ENCODE measurements at places on chromosomes 13 and 19.
A peak's percentile ranks its signal among the peaks of the same experiment; 100 is the strongest.

- no peak for DNase-seq
Measured at GRCh38 chr13:48214519-48215121, 18.4 kb upstream of the ITM2B start.

- DNase-seq, result no peak
Measured at GRCh38 chr13:69796256-69796655, 311.4 kb upstream of the ATXN8OS start.

- DNase-seq, result no peak
Measured at GRCh38 chr13:51347099-51347498, 7.6 kb downstream of the SERPINE3 start.

DNA sequence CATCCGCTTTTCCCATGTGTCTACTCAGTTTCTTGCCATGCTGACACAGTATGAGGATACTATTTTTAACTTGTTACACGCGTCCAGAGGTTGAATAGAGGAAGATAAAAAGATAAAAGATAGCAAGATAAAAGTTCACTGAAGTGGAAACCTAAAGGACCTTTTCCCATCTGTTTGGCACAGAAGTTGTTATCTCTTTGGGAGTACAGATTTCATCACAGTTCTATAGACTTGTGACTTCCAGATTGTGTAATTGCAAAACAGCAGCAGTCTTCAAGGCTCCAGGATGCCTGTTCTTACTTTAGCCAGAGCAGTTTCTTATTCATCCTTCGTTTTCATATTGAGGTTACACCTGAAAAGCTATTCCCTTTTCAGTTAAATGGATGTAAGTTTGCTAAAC lies 369.2 kb downstream of the GPC5 start:
- no peak for DNase-seq

DNA sequence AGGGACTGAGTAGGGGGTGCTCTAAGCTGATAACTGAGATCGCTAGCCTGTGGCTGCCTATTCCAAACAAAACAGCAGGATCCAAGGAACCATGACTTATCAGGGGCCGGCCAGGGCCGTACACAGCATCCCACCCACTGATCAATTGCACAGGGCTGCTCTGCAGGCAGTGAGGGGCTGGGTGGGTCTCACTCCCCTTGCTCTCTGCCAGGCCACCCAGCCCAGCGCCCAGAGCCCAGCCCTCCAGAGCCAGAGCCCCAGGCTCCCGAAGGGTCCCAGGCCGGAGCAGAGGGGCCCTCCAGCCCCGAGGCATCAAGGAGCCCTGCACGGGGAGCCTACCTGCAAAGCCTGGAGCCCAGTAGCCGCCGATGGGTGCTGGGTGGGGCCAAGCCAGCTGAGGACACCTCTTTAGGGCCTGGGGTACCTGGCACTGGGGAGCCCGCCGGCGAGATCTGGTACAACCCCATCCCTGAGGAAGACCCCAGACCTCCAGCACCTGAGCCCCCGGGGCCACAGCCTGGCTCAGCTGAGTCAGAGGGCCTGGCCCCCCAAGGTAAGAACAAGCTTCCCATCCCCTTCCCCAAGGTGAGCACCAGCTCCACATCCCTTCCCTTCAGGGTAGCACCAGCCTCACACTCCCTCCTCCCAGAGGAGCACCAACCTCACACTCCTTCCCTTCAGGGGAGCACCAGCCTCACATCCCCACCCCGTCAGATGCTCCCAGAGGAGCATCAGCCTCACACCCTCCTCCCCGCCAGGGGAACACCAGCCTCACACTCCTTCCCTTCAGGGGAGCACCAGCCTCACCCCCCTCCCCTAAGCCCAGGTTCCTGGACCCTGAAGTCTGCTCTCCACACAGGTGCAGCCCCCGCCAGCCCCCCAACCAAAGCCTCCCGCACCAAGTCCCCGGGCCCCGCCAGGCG lies 1.9 kb downstream of the SYDE1 start:
- no peak for DNase-seq

- no peak for DNase-seq
Measured at GRCh38 chr19:3207461-3208242, 16.8 kb upstream of the CELF5 start.

DNA sequence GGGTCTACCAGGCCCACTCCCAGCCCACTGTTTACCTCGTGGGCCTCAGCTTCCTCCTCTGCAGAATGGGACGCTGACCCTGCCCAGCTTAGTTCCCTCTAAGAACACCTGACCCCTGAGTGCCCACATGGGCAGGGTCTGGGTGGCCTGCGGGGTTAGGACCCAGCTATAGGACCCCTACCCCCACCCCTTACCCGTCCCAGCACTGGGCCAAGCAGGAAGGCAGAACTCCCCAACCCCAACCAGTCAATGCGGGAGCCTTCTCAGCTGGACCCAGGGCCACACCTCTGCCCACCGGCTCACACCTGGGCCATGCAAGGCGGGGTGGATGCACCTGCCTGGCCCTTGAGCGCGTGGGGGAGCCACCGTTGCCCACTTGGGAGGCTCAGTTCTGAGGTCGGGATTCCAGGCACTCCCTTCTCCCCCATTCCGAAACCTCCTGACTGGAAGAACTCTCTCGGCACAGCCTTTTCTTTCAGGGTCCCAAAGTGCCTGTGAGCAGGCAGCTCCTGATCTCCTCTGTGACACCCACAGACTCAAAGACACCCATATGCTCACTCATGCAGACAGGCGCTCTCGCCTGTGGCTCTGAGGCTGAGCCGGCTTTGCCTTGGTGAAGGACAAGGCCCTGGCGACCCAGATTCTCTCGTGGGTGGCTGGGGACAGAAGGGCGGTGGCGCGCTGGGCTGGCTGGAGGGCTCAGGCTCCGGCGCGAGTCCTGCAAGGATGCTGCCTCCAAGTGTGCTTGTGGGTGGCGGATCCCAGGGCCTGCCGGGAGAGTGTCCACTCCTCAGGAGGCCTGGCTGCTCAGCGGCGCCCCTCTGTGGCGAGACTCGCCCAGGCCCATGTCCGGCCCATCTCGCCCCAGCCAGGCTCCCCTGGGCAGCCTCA lies 27.9 kb upstream of the PARP4 start:
- no peak for DNase-seq

DNA sequence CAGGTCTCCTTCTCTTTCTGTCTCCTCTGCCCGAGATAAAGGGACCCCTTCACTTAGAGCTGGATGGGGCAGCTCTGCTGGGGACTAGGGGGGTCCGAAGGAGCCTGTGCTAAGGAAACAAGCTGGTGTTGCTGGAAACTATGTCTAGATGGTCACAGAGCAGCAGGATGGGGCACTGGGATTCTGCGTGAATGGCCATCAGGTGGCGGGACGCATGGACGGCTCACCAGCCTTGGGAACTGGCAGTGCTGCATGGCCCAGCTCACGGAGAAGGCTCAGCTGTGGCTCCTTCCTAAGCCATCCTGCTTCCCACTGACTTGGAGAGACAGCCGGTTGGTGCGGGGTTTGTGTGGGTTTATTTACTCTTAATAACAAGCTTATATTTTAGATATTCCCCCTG lies 411.8 kb downstream of the ZNF536 start:
- no peak for DNase-seq

- DNase-seq, result no peak
Measured at GRCh38 chr13:63449550-63449949, 2033.9 kb upstream of the PCDH20 start.

- DNase-seq, result no peak
Measured at GRCh38 chr19:1799695-1800342, 12.3 kb downstream of the ATP8B3 start.

DNA sequence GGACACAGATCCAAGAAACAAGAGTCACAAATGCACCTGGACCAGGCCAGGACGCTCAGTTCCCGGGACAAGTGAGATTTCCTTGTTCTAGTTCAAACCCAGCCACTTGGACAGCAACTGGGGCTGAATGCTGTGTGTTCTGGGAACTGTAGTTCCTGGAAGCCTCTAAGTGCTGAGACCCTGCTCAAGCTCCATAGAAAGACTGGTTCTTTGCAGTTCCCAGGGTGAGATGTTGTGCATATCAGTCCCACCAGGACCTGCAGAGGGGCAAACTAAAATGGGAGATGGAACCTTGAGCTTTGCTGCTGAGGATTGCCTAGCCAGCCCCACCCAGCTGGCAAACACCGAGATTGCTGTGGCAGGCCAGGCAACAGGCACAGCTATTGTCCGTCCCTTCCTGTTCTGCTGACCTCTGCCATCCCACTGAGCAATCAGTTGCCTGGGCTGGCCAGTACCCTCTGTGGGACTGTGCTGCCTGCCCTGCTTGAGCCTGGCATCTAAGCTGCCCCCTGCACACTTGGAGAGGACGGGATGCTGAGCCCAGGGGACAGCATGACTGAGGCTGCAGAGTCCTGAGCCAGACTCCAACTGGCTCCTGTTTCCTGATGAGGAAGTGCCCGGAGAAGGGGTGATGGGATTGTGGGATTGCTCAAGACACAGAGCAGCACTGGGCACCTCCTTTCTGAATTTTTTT lies 1.4 kb upstream of the GIPC1 start:
- DNase-seq, result no peak

GRCh38 chr19:34482380-34483250 lies 1.1 kb downstream of the WTIP start:
- DNase-seq, result no peak

DNA sequence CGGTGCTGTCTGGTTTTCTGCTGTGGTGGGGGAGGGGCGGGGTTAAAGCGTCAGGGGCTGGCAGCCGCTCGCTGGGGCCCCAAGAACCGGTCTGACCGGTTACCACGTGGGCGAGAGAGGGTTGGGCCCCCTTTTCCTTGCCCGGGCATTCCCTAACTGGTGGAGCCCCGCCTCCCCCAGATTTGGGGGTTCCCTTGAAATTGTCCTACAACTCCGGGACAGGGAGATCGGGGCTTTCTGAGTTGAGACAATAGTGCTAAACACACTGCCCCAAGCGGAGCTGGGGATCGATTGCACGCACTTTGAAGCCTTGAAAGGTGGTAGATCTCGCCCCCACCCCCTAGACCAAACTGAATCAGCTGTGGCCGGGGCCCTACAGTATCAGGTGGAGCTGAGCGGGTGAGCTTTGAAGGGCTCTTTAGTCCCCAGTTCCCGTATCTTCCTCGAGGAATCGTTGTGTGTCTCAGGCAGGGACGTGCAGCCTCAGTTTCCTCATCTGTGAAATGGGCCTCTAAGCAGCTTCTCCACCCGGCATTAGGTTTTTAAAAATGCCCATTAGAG lies 4.8 kb downstream of the IER2 start:
- DNase-seq, result peak; percentile 66

Measured in stimulated activated CD8-positive, alpha-beta memory T cell treated with anti-CD3 and anti-CD28 coated beads, Interleukin-15, amount 100 ng/mL, for 1 hour (primary cell).